ENCODE measurements at places on chromosomes 7 and 10.

GRCh38 chr10:17453373-17454091, 863 bp downstream of the ST8SIA6 start:
- DNase-seq: peak; percentile 37

- DNase-seq: peak; percentile 28
Measured at GRCh38 chr7:31488562-31489203, 25.2 kb upstream of the ITPRID1 start.

DNA sequence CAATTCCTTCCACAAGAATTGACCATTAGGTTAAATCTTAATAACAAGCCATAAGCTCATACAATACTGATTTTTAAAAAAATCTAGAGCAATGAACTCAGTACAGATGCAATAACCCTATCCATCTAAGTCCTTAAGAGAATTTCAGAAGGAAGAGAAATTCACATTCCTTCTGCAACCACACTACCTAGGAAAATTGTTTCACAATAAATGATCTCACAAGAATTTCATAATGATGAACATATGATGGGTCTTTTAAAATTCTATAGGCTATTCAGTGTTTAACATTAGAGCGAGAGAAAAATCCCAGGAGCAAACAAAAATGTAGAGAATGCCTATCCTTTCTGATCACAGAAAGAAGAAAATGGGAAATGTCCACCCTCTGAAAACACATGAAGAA, 70.0 kb upstream of the MAGI2 start:
- no peak for DNase-seq

GRCh38 chr10:6795541-6795940, 215.5 kb upstream of the PRKCQ start:
- no peak for DNase-seq

DNA sequence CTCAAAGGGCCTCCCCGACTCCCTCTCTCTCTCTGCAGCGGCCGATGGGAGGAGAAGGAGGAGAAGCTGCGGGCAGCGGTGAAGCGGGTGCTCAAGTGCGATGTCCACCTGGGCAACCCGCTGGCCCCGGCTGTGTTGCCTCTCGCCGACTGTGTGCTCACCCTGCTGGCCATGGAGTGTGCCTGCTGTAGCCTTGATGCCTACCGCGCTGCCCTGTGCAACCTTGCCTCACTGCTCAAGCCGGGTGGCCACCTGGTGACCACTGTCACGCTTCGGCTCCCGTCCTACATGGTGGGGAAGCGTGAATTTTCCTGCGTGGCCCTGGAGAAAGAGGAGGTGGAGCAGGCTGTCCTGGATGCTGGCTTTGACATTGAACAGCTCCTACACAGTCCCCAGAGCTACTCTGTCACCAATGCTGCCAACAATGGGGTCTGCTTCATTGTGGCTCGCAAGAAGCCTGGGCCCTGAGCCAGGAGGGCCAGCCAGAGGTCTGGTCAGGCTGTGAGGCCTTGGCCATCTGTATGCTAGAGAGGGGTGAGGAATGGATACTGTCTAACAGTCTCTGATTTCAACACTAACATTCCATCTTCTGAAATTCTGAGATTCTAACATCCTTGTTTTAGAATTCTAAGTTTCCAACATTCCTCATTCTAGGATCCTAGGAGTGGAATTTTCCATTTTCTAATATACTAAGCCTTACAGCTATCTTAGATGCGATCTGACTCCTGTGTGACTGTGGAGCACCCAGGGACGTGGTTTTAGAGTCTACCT, 3.6 kb downstream of the INMT start:
- no peak for DNase-seq

All from HTR-8/SVneo (cell line).